ENCODE measurements at places on chromosomes 16 and 17.
A peak's percentile ranks its signal among the peaks of the same experiment; 100 is the strongest.

DNA sequence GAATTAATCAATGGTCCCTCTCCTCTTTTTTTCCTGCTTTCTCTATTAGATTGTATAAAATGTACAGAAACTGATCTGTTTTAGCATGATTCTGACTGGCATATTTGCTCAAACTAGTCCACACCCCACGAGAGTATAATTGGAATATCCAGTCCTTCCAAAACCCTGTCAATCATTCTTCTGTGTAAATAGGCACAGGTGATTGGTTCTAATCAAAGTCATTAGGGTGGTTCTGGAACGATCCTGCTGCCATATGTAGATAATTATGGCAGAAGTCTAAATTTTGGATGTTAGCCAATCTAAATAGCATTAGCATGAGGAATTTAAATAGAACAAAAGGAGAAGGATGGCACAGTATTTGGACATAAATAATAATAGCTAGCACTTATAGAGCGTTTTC, 165.7 kb downstream of the SHISA6 start:
- DNase-seq = no peak

- no peak for DNase-seq
These were observed 10.4 kb downstream of the SLC25A10 start for GRCh38 chr17:81722184-81723120.

GRCh38 chr17:31481783-31482081, 90.3 kb downstream of the RAB11FIP4 start:
- DNase-seq = no peak

DNA sequence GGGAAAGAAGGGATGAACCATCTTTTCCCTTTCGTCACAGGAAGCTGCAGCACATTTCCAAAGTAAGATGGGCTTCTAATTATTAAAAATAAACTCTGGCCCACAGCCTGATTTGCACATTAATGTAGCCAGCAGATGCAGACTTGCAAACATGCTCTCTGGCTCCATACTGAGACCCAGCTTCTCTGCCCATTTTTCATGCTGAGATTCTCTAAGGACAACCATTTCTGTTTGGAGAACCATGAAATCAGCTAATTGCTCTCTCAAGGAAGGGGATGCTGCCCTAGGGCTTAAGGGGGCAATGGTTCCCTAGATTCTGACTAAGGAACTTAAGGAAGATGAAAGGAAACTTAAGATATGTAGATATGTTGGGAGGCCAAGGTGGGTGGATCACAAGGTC, 63.0 kb upstream of the CES5A start:
- no peak for DNase-seq

GRCh38 chr17:47197821-47198220, 8.7 kb upstream of the CDC27 start:
- no peak for DNase-seq

DNA sequence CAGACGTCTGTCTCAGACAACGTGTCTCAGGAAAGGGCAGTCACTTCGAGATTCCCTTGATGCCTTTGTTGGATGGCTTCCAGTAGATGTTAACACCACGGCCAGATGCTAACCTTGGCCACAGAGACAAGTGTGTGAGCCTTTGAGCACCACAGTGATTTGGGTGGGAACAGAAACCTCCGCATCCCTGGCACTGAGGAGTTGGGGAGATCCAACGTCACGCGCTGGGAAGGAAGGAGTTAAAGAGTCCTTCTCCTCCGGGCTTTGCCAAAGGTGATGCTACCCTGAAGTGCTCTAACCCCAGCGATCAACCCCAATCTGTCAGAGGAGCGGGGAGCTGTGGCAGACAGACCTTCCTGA, 3.0 kb upstream of the ABR start:
- no peak for DNase-seq

- DNase-seq = no peak
These were observed 49.0 kb downstream of the KANSL1 start for GRCh38 chr17:46144246-46144645.

DNA sequence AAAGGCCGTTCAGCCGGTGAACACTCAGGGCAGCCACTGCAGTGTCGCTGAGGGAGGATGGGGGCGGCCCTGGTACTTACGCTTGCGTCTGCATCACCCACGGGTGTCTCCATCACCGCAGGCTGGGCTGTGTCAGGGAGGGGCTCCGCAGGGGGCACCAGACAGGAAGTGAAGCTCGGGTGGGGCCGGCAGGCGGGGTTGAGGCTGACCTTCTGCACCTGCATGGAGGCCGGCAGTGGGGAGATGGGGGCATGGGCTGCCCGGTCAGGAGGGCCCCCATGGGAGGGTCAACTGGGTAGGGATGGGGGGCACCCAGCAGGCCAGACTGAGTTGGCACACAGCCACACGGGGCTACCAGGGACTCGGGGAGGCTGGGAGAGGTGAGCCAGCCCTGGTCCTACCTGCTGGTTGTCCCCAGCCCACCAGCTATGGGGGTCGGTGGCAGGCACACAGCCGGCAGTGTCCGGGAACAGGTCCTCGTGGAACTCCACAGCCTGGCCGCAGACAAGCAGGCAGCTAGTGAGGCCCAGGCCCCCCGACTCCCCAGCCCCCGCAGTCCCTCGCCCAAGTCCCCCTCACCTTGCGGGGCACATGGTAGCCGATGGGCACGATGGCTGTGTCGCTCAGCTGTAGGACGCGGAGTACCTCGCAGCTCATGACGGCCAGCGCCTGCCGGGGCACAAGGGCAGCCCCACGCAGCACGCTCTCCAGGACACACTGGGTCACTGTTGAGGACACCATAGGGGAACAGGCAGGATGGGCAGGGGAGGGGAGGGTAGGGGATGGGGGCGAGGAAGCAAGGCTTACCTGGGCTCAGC, 7.2 kb upstream of the VASN start:
- no peak for DNase-seq

GRCh38 chr16:53061256-53061655, 6.5 kb downstream of the CHD9 start:
- DNase-seq = no peak

- DNase-seq = no peak
These were observed 18.2 kb upstream of the RASL10B start for GRCh38 chr17:35713069-35713728.

GRCh38 chr16:50644729-50645128, 36.4 kb downstream of the SNX20 start:
- DNase-seq = peak; percentile 21

GRCh38 chr17:31908386-31908785, 6.9 kb upstream of the UTP6 start:
- no peak for DNase-seq

GRCh38 chr17:42287305-42287976, 857 bp upstream of the STAT5A start:
- no peak for DNase-seq

DNA sequence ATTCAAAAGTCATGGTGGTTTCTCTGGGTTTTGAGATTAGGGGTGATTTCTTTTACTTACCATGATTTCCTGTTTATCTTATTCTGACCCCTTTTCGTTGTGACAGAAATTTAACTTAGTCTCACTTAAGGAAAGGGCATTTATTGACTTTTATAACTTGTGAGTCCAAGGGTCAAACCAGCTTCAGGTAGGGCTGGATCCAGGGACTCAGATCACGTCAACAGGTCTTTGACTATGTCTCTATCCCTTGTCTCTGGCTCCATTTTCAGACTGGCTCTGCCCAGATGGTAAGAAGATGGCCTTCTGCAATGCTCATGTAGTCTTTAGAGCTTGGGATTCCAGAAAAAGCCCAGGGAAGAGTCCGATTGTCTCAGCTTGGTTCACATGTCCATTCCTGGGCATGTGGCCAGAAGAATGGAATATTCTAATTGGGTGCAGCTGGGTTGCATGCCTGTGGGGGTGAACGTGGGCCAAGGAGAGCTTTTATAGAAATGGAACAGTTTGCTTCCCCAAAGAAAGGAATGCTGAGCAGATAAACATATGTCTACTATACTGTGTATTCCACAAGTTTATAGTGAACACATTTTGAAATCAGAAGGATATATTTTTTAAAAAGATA, 13.4 kb downstream of the USP43 start:
- DNase-seq = no peak

DNA sequence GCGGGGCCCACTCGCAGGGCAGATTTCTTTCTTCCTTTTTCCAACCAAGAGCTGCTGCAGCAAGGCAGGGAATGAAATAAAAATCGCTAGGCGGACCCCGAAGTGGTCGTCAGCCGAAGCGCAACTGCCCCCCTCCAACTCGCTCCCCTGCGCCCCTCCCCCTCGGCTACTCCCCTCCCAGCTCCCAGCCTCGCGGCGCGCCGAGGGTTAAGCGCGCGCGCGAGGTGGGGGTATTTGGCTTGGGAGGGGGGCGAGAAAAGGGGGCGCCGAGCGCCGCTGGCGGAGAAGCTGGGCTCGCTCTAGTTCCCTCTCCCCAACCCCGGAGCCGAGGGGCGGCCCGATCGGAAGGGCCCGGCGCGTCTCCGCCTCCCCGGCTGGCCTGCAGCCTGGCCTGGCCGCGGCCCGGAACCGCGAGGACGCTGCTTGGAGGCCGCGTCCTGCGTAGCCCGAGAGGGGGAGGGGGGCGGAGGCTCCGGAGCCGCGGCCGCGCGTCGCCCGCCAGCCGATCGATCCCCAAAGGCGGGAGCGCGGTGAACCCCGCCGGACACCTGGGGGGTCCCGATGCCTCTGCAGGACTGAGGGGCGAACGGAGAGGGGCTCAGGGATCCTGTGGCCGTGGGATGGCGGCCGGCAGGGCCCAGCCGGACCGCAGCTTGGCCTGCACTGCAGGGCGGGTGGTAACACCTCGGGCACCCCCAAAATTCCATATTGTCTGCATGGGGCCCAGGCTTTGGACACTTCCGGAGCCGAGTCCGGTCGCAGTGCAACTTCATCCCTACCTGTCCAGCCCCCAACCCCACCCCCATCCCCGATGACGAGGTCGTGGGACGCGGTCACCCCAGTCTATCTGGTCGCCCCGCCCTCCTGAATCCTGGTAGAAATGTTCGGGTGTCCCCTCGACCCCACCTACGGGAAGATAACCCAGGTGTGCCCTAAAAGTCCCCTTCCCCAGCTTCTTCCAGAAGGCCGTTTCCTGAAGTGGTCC, 4.9 kb upstream of the CBX4 start:
- no peak for DNase-seq

- DNase-seq = no peak
These were observed 230.4 kb downstream of the CPPED1 start for GRCh38 chr16:12573300-12573699.

GRCh38 chr17:38879878-38880665, 10.2 kb downstream of the LASP1 start:
- no peak for DNase-seq

DNA sequence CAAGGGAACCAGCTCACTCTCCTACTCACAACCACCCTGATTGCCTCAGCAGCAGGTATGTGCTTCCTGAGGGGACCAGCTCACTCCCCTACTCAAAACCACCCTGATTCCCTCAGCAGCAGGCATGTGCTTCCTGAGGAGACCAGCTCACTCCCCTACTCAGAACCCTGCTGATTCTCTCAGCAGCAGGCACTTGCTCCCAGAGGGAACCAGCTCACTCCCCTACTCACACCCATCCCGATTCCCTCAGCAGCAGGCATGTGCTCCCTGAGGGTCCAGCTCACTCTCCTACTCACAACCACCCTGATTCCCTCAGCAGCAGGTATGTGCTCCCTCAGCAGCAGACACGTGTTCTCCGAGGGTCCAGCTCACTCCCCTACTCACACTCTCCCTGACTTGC, 26.1 kb upstream of the COG7 start:
- DNase-seq = no peak

GRCh38 chr17:13378361-13378760, 223.4 kb downstream of the HS3ST3A1 start:
- no peak for DNase-seq

DNA sequence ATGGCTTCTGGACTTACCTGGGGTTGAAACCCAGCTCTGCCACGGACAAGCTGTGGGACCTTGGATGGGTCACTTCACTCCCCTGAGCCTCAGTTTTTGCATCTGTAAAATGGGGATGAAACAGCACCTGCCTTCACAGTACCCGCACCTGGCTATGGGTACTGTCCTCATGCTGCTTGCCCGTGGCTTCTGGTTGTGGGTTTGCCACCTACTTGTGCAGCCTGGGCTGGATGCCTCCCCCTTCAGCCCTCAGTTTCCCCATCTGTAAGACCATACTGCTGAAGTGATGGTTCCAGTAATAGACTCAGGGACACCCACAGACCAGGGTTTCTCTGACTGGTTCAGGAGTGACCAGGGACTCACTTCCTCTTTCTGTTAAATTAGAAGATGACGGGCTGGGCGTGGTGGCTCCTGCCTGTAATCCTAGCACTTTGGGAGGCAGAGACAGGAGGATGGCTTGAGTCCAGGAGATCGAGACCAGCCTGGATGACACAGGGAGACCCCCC, 9.4 kb downstream of the GLIS2 start:
- no peak for DNase-seq

DNA sequence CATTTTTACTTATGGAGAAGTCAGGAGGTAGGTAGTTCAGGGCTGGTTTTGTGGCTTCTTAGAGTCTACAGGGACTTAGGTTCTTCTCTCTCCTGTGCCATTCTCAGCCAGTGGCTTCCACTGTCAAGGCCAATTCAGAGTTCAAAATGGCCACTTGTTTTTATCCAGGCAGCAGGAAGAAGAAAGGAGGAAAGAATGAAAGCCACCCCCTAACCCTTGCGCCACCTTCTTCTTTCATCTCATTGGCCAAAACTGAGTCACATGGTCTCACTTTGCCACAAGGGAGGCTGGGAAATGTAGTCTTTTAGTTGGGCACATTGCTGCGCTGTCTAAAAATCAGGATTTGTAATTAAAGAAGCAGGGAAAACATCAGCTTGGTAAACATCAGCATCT, 60.8 kb upstream of the MED9 start:
- peak; percentile 14 for DNase-seq

DNA sequence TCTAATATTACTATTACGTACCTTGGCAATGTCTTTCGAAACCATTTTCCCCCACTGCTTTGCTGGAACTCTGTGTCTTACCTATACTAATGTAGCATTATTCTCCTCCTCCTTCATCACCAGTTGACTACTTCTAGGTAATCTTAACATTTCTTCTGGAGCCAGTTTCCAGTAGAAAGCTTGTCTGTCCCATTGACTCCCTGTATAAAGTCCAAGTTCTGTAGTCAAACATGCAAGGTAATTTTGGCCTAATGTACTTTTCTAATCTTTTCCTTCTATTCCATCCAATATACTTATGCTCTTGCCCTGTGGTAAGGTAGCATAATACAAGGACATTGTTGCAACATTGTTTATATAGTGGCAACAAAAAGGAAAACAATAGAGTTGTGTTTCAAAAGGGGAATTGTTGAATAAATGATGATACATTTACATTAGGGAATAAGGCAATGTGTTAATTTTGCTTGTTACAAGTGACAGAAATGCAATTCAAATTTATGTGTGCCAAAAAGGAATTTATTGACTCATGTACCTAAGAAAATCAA, 27.9 kb downstream of the OMG start:
- no peak for DNase-seq

DNA sequence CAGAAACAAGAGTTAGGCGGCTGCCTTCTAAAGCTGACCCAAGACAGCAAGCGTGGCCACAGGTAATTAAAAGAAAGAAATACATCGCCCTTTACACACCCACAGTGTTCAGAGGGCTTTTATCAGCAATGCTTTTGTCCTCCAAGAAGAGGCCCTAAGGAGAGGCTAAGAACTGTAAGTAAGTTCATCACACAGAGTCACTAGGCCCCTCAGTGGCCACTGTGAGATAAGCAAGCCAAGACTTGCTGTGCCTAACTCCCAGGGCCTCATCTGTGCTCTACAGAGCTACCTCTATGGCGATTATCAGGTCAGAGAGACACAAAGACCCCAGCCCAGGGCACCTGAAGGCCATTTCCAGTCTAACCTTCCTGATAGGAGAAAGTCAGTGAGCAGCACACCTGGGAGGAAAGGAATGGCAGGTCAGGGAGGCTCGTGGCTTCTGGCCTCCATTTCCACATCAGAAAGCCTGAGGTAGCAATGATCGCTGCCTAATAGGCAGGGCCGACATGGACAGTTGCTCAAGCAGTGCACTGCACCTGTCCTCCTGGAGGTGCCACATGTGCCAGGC, 545.2 kb upstream of the CDH11 start:
- no peak for DNase-seq

All from stimulated activated CD4-positive, alpha-beta T cell treated with anti-CD3 and anti-CD28 coated beads, Interleukin-15, amount 100 ng/mL, for 48 hours (primary cell).